Activated CD4-positive, alpha-beta T cell treated with anti-CD3 and anti-CD28 coated beads, Interleukin-2, amount 50 U/mL, for 4 hours (primary cell): ENCODE measurements at places on chromosomes 12 and 14.
A peak's percentile ranks its signal among the peaks of the same experiment; 100 is the strongest.

DNA sequence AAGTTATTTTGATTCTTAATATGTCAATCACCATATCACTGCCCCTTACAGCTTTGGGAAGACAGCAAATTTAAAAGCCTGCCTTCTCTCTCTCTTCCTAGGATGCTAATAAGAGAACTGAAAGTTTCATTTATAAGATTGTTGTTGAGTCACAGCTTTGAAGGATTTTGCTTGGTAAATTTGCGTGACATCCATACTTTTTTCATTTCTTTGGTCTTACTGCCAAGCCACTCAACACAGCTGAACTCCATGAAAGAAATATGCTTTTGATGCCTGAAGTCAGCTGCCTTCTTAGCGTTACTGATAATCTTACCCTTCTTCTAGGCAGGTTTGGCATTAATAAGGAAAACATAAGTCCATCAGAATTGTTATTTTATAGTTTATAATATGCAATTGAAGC, 155.0 kb downstream of the CRADD start:
- no peak for DNase-seq

DNA sequence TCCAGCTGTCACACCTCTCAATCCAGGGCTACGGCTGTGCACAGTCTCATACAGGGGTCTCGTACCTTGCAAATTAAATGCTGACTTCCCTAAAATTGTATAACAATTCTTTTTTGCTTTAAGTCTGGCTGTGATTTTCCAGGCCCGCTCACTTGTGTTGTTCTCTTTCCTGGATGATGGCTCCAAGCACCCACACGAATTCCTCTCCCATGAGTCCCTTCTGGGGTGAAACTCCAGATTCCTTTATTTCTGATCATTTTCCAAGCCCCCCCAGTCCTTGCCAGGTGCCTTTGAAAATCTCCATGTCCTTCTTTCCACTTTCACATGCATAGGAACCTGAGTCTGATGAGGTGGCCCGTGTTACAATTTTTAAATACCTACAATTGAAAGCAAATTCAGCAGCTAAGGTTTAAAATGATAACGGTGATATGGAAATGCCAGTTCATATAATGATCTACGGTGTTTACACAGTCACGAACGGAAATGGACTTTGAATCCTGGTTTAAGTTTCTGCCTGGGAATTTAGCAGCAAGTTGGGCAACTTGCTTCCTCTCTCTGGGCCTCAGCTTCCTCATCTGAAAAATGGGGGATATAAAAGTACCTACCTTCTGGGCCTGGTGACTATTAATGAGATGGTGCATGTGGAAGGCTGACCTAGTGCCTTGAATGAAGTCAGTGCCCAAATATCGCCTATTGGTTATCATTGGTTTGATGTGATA, 85.5 kb downstream of the STAB2 start:
- DNase-seq = no peak

DNA sequence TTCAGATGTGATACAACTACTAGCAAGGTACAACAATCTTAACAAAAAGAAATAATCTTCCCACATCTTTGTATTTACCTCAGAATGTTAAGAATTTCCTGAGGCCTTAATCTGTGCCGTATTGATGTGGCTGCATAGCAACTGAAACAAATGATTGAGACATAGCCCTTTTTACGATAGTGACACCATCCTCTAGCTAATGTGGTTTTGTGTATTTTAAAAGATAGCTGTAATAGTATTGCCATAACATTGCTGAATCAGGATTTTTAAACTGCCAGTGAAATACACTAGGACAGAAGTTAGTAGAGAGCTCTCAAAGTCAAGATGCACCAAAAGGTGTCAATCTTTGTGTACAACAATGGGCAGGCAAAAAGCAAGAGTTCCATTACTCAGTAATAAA, 11.9 kb downstream of the NPAS3 start:
- no peak for DNase-seq

DNA sequence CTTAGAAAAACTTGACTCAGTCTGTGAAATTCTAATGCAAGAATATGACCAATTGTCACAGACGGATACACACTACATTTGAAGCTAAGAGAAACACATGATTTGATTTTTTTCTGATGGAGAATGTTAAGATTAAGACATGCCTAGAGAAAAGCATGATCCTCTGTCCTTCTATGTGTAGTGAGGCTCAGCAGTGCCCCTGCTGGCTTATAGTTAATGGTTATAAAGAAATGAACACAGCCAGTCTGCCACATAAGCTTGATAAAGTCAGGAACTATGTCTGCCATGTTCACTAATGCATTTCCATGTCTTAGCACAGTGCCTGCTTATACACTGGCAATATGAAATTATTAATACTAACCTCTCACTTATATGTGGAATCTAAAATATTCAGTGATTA, 168.1 kb upstream of the DAAM1 start:
- DNase-seq = no peak

GRCh38 chr12:6613015-6613775, 6.0 kb upstream of the CHD4 start:
- no peak for DNase-seq

- DNase-seq = no peak
These were observed 1039.9 kb upstream of the USP15 start for GRCh38 chr12:61220337-61220736.

DNA sequence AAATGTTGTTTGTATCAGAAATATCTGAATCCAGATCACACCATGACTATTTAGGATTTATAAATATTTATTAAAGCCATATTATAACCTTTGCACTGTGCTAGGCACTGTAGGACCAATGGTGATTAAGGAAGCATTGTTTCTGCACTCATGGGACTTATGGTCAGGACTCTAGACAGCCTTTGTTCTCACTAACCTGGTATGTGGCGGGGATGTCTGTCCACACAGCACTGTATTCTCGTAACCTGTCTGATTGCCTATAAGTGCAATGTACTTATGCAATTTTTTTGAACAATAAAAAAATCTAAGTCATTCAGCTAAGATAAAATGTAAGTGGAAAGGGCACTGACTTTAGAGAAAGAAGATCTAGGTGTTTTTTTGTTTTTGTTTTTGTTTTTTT, 6.7 kb upstream of the SSPN start:
- DNase-seq = no peak

DNA sequence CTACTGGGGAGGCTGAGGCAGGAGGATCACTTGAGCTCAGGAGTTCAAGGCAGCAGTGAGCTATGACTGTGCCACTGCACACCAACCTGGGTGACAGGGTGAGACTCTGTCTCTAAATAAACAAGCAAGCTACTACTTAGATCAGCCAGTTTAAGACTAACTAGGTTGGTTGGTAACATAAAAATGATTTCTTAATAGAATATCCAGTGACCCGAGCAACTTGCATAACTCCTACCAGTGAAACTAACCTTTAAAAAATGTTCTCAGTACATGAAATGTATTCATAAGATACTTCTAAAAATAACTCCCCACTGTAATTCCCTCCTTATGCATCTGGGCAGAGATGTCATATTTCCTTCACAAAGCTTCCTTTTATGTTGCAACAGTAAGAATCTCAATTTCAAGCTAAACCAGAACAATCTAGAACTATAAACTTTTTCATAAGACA, 15.9 kb downstream of the TAOK3 start:
- DNase-seq = no peak

GRCh38 chr14:20617138-20618003, 24.1 kb downstream of the OR6S1 start:
- DNase-seq = no peak

DNA sequence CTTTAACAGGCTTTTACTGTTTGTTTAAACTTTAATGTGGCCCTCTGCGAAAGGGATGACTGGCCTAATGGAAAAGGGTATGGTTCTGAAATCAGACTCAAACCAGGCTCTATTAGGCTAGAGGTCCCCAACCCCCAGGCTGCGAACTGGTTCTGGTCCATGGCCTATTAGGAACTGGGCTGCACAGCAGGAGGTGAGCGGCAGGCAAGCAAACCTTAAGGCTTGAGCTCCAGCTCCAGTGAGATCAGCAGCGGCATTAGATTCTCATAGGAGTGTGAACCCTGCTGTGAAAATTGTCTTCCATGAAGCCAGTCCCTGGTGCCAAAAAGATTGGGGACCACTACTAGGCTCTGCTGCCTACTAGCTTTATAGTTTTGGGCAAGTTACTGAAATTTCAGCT, 11.1 kb downstream of the GALNT4 start:
- DNase-seq = no peak

DNA sequence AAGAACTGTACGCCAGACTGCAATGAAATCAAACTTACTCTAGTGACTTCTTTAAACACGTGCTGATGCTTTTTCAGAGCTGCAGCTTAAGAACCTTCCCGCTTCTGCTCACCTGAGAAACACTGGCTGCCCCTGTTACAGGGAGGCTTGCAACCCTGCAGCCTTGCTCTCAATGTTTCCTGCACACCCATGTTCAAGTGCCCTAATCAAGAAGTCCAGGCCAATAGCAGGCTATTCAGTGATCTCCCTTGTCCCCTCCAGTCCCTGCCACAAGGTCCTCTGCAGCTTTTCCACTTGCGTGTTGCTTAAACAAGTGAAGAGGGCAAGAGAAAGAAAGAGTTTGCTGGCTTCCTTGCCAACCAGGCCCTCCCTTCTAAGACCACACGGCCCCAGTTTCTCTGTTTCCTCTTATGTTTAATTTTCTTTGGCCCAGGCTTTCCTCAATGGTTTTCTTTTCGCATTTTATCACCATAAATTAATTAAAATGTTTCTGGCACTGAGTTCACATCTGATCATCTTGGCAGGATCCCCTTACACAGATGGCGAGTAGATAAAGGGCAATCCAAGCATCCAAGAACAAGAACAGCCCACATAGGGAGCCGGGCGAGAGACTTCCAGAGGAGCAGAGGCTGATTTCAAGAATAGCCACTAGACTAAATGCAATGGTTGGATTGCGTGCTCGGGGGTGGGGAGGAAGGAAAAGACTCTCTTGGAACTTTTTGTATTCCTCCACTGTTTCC, 82.3 kb upstream of the CDKN3 start:
- no peak for DNase-seq

- DNase-seq = peak; percentile 10
These were observed 80.6 kb downstream of the APAF1 start for GRCh38 chr12:98725476-98726247.

DNA sequence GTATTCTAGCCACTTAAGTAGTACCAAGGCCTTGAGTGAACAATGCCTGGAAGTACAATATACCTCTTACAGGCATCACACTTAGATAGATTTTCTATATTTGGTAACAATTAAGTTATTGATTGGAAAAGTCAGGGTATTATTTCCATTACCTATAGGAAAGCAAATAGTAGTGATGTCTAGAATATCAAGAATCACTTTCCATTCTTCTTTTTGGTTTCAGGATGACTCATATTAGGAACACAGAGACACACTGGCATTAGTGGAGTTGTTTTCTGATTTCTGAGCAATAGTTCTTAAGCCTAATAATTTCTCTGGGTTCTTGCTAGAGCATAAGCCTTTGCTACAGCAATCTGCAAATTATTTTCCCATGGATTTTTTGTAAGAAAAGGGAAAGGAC, 1640.0 kb upstream of the SEL1L start:
- no peak for DNase-seq

GRCh38 chr12:68784015-68784414, 24.0 kb upstream of the MDM2 start:
- no peak for DNase-seq

- DNase-seq = no peak
These were observed 184.6 kb downstream of the FOXN3 start for GRCh38 chr14:89232265-89233070.

DNA sequence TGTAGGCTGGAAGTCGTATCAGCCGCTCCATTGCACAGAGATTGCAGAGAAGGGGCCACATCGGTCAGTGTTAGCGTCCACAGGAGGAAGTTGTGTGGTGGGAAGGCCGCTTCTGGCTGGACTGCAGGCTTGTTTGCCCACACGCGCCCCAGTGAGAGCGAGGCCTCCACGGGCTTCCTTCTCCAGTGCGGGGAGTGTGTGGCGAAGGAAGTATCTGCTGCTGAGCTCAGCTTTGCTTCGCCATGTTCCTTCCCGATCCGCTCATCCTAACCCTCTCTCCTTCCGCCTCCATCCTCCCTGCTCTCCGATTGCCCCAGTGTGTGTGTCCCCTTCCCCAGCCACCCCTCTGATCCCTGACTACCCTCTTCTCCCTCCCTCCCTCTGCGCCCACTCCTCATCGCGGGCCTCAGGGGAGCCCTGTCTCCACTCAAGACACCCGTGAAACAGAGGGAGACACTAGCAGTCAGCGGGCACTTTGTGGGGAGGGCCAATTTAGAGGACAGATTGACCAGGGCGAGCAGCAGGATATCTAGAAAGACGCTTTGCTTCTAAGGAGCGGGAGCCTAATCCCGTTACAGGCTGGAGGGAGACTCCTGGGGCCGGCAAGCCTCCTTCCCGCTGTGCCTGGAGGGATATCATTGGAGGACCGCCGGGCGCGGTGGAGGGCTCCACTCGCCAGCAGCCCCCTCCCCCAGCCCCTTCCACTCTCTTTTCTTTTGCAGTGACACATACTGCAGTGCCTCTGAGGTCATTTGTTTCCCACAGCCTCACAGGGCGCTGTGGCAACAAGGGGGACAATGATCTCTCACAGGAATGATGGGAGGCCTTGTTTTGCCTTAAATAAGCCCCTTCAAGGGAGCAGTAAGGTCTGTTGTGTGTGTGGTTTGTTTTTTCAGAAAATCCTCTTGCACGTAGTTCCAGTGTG, 428.8 kb downstream of the ZFP36L1 start:
- DNase-seq = no peak

DNA sequence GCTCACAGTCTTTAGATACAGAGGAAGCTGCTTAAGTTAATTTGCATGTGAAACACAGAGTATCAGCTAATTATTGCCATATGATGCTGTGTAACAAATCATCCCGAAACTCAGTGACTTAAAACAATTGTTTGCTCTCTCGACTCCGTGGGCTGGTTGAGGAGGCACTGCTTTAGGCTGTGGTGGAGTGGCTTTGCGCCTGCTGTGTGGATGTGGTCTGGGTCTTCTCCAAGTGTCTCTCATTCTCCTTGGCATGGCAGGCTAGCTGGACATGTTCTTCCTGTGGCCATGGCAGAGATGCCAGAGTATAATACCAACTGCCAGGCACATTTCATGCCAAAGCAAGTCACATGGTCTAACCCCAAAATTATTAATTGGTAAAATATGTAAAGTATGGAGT, 40.9 kb downstream of the PELI2 start:
- DNase-seq = no peak

- DNase-seq = no peak
These were observed 398.0 kb upstream of the FAR2 start for GRCh38 chr12:28750946-28751685.

DNA sequence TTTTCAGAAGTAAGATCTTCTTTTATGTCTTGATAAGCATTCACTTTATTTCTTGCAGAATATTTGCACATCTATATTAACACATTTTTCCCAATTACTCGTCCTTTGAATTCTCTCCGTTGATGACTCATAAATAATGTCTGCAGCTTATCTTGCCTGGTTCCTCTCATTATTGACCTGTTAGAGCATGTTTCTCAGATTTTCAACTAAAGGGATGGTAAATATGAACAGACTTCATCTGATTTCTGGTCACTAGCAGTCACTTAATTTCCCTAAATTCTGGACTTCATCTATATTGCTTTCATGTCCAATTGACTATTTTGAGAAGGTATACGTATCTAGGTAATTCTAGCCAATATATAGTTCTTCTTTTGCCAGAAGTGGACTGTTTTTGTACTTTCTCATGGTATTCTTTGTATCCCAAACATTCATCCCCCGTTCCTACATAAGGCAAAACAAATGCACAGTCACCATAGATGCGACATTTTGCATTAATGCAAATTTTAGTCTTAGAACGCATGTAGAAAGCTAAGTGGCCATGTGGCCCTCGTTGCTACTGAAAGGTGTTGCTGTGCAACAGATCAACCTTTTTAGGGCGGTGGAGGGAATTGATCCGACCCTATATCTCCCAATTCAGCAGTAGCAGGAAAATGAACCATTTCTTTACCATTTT, 6.2 kb downstream of the PIK3C2G start:
- no peak for DNase-seq
